ENCODE measurements at places on chromosomes 16 and 17.

GRCh38 chr16:4388271-4389021, 16.8 kb downstream of the VASN start:
- DNase-seq: peak; percentile 94

GRCh38 chr17:80264205-80265075, 3.8 kb downstream of the RNF213 start:
- DNase-seq: no peak

GRCh38 chr16:48153774-48154173, 2.0 kb downstream of the ABCC12 start:
- peak; percentile 64 for DNase-seq

DNA sequence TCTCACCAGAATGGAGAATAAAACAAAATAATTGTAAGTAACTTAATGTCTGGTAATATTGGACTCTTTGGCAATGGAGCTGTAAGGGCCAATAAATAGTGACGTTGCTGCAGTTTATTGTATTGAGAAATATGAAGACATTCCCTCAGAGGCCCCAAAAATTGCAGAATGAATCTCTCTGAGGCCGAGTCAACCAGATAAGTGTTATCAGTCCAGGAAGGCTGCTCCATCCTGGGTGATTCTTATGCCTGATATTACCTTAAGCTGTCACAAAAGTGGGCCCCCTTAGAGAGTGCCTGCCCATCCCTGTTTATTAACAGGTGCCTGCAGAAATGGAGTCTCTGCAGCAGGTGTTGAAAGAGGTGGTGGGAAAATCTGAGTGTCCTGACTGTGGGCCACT, 219.2 kb downstream of the HS3ST4 start:
- no peak for DNase-seq

- DNase-seq: peak; percentile 76
Measured at GRCh38 chr16:8634991-8635736, 13.7 kb downstream of the METTL22 start.

GRCh38 chr17:37413875-37414519, 7.3 kb downstream of the TADA2A start:
- no peak for DNase-seq

DNA sequence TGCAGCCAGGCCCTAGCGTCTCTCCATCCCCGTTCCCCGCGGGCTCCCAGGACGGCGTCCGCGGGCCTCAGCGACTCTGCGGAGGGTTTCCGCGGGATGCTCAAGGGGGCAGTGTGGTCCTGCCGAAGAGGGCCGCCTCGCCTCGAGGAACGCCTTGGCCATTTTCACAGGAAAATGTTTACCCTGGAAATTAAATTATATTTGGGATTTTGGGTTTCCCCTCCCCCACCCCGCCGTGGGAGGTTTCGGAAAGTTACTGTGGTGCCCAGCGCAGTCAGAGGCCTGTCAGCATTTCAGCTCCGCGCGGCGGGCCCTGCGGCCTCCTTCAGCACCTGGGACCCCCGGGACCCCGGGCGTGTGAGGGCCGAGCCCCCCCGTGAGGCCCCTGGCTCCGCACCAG, 94.5 kb downstream of the PCTP start:
- DNase-seq: peak; percentile 88

All from islet precursor cell (in vitro differentiated cells).